ENCODE measurements at places on chromosomes 4 and X.

DNA sequence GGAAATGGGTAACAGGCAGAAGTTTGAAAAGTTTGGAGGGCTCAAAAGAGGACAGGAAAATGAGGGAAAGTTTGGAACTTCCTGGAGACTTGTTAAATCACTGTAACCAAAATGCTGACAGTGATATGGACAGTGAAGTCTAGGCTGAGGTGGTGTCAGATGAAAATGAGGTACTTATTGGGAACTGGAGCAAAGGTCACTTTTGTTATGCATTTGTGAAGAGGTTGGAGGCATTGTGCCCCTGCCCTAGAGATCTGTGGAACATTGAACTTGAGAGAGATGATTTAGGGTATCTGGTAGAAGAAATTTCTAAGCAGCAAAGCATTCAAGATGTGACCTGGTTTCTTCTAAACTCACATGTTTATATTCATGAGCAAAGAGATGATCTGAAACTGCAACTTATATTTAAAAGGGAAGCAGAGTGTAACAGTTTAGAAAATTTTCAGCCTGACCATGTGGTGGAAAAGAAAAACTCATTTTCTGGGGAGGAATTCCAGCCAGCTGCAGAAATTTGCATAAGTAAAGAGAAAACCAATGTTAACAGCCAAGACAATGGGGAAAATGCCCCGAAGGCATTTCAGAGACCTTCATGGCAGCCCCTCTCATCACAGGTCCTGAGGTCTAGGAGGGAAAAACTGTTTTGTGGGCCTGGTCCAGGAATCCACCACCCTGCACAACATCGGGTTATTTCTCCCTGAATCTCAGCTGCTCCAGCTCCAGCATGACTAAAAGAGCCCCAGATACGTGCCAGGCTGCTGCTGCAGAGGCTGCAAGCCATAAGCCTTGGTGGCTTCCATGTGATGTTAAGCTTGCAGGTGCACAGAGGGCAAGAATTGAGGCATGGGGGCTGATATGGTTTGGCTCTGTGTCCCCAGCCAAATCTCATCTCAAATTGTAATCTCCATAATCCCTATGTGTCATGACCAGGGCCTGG lies 632.5 kb upstream of the GNPDA2 start:
- DNase-seq, result no peak

GRCh38 chr4:109990261-109991257 lies 77.9 kb downstream of the EGF start:
- no peak for DNase-seq

- DNase-seq, result no peak
Observed at GRCh38 chr4:62871078-62871477, 1538.2 kb downstream of the TECRL start.

DNA sequence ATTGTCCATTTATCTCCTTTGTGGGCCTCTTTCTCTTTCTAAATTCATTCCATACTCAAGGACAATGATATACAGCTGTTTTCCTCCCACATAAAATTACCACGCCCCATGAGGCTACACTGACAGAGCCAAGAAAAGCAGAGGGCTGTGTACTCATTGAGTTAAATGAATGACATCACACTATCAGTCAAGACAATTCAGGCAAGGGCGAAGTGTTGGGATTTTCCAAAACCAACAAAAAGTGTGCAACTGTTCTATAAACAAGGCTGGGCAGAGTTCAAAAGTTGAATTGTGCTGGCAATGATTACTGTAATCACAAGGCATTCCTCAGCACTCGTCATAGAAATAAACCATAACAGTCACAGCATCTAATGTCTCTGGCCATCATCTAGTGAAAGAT lies 799.6 kb upstream of the DIAPH2 start:
- DNase-seq, result no peak

DNA sequence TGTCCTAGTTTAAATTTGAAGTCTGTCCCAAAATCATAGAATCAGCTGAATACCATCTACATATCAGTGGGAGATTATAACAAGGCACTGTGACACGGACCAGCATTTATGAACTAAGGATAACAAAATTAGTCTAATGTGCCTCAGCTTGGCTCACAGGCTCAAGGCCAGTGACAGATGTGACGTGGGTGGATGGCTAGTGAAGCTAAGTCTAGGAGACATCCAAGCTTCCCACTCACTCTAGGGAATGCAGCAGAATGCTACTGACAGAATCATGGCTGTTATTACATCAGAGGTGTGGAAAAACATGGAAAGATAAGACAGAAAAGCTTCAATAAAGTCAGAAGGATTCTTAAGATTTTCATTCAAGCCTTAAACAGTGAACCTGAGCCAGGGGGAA lies 329.9 kb downstream of the NAF1 start:
- DNase-seq, result no peak

DNA sequence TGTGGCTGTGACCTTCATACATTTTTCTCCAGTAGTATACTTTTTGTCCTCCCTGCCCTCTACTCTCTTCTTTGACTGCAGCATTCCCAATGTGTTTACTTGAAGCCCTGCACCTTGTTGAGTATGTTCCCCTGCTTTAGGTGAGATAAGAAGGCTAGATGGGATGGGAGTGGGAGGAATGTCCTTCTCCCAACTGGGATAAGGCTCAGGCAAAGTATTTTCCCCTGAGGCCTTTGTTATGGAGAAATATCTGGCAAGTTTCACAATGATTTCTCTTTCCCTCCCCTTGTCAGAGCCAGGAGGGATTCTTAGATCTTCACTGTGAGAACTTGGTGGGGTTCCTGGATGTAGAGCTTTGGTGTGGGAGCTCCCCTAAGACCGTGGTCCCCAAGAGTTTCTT lies 131.8 kb downstream of the CLCN5 start:
- DNase-seq, result no peak

GRCh38 chr4:80875642-80876041 lies 154.9 kb upstream of the BMP3 start:
- DNase-seq, result no peak

- DNase-seq, result no peak
Observed at GRCh38 chrX:8305350-8305749, 134.3 kb upstream of the VCX2 start.

DNA sequence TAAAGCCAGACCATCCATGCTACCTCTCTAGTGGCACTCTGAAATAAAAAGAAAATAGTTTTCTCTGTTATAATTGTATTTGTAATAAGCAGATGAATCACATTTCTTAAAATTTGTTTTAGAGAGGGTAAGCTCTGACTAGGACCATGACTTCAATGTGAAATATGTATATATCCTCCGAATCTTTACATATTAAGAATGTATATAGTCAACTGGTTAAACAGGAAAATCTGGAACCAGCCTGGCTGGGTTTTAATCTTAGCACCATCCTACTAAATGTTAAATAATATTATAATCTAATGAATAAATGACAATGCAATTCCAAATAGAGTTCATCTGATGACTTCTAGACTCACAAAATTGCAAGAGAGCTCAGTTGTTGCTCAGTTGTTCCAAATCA lies 1.5 kb downstream of the FGB start:
- no peak for DNase-seq

GRCh38 chrX:1391707-1392375 lies at the start of gene SLC25A6:
Gene SLC25A6, minus strand, starts transcription at chrX:1392113. Its CDS starts 104 bp downstream, at chrX:1392009.
- DNase-seq, result no peak

- DNase-seq, result no peak
Observed at GRCh38 chr4:54227256-54228055, 1.6 kb upstream of the PDGFRA start.

GRCh38 chr4:102527695-102528283 lies 26.6 kb downstream of the NFKB1 start:
- DNase-seq, result no peak

DNA sequence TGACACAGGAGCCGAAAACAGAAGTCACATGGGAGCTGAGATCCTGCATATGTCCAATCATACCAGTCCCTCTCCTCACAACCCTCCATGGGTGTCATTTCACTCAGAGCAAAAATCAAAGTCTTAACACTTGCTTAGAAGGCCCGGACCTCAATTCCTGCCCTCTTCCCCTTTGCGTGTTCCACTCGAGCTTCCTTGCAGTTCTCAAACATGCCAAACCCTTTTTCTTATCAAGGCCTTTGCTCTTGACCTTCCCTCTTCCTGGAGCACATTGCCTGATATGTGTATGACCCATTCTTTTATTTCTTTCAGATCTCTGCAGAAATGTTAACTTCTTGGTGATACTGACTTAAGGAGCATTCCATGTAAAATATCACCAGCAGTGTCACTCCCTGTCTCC lies 87.0 kb upstream of the USP38 start:
- no peak for DNase-seq

GRCh38 chr4:176377780-176378179 lies 58.0 kb downstream of the SPCS3 start:
- no peak for DNase-seq

- DNase-seq, result no peak
Observed at GRCh38 chr4:188190461-188190860, 51.2 kb downstream of the TRIML1 start.

GRCh38 chrX:122220644-122221373 lies 963.3 kb upstream of the GRIA3 start:
- DNase-seq, result no peak

GRCh38 chr4:108247387-108248049 lies 78.8 kb upstream of the LEF1 start:
- no peak for DNase-seq

GRCh38 chrX:118773782-118774181 lies 46.4 kb downstream of the IL13RA1 start:
- DNase-seq, result no peak

GRCh38 chr4:123409334-123409733 lies 12.7 kb downstream of the SPRY1 start:
- DNase-seq, result no peak

DNA sequence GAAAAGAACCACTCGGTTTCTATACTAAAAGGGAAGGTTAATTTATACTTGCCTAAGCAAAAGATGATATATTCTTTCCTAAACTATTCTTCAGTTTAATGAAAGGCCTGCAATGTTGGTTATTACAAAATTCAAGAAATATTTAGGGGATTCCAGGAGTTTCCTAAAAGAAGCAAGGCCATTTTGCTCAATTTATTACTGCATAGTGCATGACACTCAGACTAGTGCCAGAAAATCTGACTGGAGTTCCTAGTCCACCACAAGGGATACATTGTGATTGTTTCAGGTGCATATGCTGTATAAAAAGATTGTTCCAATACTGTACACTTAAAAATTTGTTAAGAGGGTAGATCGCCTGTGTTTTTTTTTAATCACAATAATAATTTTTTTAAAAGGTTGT lies 78.7 kb downstream of the CAPN6 start:
- DNase-seq, result no peak

DNA sequence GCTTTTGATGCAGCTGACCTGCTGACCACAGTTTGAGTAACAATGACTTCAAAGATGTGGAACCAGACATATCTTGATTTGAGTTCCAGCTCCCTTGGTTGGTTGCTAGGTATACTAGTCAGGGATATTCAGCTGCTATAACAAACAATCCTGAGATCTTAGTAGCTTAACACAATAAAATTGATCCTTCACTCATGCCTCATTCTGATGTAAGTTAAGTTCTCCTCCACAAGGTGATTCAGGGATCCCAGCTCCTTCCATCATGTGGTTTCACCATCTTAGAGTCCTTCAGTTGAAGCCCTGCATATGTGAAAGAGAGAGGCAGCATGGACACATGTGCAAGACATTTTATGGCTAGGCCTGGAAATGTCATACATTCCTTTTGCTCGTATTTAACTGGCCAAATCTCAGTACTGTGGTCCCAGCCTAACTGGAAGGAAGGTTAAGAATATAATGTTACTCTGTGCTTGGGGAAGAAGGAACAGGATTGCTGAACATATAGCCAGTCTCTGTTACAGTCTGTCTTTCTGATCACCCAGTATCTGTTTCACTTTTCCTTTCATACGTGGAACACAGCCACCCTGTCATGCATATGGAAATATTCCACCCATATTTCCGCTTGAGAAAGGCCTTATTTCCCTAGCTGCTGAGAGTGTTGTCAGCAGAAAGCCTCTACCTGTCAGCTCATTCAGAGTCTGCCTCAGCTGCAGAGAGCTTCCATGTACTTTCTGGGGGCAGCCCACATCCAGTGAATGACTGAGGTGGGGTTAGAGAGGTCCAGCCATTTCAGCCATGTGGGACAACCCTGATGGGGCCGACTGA lies 7.1 kb downstream of the SMIM9 start:
- DNase-seq, result no peak

DNA sequence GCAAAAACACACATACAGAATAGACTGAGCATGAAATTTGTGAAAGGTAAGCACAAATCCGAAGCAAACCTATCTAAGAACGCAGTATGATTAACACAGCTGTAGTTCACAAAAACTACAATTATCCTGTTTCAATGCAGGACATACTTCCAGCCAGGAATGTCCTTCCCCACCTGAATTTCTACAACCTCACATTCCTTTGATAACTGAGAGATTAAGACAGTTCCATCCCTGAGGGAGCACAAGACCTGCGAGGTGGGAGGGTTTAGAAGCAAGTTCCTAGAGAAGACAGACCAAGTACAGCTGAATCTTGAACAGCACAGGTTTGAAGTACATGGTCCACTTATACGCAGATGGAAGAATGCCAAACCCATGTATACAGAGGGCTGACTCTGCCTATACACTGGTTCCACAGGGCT lies 10.6 kb downstream of the ABCG2 start:
- DNase-seq, result no peak

DNA sequence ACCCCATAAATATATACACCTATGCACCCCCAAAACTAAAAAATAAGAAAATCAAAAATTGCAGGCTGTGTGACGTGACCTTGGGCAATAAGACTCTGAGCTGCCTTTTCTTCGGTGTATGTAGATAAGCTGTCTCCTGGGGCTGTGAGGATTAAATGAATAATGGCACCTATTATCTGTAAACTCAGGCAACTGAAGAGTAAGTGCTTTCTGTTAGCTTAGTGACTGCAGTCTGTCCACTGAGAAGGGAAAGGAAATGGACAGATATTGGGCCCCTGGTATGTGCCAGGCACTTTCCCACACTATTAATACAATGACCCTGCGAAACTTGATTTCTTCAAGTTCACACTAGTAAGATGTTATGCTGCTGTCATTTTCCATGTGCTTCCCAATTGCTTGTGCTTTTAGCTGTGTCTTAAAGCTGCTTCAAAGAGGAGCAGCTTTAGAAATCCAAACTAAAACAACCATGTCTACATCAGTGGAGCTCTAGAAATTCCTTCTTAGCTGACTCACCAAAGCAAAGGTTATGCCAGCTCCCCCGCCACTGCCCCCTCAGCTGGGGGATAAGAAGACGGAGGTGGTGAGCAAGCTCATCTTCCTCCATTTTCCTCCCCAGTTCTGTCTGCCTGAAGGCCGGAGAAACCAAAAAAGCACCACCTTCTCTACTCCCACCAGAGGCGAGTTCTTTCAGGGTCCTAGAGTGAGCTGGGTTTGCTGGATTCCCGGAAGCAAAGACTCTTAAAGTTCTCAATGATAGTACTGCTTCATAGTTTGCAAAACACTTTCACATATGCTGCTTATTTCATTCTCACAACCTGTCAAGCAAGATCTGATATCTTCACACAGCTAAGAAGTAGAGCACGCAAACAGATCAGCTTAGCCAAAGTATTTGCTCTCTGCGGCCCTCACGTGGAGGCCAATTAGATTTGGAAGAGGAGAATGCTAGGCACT lies 8.8 kb upstream of the DGAT2L6 start:
- DNase-seq, result no peak

- DNase-seq, result no peak
Observed at GRCh38 chr4:2712261-2712842, 43.8 kb downstream of the TNIP2 start.

- DNase-seq, result no peak
Observed at GRCh38 chrX:37846558-37846933, 825 bp downstream of the DYNLT3 start.
